ENCODE measurements at places on chromosomes 4 and X.

DNA sequence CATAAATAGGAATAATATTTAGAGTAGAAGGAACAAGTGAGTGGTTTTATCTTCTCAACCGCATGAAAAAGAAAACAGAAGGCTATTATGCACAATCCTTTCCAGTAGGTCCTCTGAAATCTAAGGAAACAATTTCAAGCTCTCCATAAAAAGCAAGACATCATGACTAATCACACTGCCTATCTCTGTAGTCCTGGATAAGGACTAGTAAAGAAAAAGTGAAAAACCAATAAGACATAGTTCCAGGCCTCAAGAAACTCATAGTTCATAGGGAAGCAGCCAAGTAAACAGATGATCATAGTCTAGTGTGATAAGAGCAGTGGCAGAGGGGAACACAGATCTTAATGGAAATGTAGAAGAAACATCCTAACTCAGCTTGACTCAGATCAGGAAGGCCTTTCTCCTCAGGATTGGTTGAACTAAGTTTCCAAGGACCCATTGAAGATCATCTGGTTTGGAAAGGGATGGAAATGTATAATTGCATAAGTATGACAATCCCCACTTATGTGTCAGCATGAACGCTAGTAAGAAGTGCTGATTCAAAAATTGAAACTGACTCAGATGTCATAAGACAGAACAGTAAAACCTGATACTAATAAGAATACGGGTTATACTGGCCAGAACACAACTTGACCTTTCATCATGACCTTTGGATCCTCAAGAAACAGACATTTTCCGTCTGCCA is 155.3 kb downstream of the GRIA3 start:
- DNase-seq: no peak

- DNase-seq: no peak
These were observed 31.3 kb upstream of the CLDN24 start for GRCh38 chr4:183353557-183353956.

GRCh38 chr4:18518098-18518497 is 496.5 kb upstream of the LCORL start:
- no peak for DNase-seq

DNA sequence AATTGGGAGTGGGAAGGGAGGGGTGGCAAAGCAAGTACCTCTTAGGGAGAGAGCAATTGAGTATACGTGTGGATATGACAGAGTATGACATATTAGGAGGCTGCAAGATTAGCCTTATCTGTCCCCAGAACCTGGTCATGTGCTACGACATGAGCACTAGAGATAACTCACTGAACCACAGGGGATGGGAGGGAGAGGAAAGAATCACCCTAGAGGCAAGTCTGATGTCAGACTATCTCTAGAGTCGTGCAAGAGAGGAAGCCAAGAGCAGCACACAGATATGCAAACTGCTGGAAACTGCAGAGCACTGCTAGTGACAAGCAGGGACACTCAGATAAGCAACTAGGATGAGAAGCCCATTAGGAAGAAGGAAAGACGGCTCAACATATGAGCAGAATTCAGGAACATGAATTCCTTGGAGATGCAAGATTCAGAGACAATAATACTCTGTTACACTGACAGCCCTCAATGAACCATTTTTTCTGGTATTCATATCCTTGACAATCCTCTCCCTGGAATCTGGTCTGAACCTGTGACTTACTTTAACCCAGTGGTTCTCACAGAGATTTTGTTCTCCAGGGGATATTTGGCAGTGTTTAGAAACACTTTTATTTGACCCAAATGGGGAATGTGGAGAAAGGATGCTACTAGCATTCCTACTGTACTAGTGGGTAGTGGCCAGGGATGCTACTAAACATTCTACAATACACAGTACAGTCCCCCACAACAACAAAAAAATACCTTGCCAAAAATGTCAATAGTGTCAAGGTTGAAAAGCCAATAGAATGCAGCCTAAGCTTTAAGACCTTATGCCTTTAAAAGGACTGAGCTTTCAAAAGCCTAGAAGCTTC is 84.0 kb upstream of the BMP2K start:
- DNase-seq: no peak

GRCh38 chrX:129746557-129747470 is 8.0 kb downstream of the XPNPEP2 start:
- DNase-seq: no peak

DNA sequence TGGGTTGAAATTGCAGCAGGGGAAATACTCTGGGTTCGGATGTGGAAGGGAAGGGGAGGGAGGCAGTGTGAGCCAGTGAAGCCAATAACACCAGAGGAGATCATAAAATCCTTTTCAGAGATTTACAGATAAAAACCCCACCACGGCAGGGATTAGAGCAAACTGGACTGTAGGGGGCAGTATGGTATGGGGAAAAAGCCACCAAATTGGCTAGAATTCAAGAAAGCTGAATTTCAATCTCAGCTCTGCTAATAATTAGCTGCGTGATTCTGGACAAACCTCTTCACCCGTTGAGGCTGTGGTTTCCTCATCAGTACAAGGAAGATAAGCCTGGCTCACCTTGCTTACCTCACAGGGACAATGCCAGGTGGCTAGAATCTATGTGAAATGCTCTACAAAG is 108.1 kb downstream of the ATG4A start:
- DNase-seq: no peak

GRCh38 chr4:152011469-152011868 is 250.7 kb upstream of the GATB start:
- no peak for DNase-seq

- no peak for DNase-seq
These were observed 50.9 kb downstream of the MFAP3L start for GRCh38 chr4:169975131-169975837.

GRCh38 chr4:26806331-26806730 is 54.3 kb upstream of the STIM2 start:
- no peak for DNase-seq

GRCh38 chr4:609400-610050 is 15.8 kb upstream of the PDE6B start:
- DNase-seq: no peak
